Urinary bladder (tissue), 4 donors: ENCODE measurements at places on chromosomes 4 and X. TPM values are rescaled to one million over a fixed set of nuclear protein-coding genes. Genes with fewer than 3 reads are reported as not detected.

DNA sequence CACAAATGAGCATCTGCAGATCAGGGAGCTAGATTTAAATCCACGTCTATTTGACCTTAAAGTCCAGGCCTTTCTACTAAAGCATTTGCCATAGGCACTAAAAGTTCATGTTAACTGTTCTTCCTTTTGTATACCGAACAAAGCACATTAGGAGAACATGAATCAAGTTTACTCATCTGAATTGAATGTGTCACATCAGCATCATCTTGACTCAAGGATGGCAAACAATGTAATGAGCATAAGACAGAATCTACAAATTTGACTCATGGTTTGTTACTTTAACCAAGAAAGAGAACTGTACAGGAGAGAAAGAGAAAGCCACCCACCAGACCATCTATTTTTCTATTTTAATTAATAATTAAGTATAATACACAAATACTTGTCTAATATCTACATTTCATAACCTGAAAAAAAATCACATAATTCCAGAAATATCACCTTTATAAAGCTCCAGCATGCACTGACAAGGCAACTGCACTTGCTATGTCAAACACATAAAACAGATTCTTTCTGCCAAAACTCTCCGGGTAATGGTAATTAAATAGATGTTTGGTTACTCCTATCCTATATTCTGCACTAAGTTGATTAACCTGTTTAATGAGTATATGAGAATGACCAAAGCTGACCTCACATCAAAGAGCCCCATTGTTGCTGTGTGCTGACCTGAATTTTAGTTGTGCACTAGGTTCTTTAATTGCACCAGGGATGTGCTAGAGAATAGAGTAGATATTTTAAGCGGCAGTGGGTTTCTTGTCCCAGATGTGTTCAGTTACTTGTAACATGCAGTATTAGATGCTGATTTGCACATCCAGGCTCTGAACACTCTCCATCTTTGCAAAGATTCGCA, 42.5 kb upstream of the LEF1 start:
- no peak for DNase-seq

- DNase-seq = no peak
These were observed 5.5 kb upstream of the NKX1-1 start for GRCh38 chr4:1411436-1412375.

DNA sequence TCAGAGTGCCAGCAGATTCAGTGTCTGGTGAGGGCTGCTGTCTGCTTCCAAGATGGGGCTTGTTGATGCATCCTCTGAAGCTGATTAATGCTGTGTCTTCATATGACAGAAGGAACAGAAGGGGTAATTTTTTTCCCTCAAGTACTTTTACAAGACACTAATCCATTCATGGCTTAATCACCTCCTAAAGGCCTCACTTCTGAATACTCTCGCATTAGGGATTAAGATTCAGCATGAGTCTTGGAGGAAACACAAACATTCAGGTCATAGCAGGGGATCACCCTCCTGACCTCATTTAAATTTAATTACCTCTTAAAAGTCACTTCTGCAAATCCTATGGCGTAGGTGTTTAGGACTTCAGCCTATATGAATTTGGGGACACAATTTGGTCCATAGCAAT, 1145.5 kb upstream of the PCDH10 start:
- DNase-seq = no peak

DNA sequence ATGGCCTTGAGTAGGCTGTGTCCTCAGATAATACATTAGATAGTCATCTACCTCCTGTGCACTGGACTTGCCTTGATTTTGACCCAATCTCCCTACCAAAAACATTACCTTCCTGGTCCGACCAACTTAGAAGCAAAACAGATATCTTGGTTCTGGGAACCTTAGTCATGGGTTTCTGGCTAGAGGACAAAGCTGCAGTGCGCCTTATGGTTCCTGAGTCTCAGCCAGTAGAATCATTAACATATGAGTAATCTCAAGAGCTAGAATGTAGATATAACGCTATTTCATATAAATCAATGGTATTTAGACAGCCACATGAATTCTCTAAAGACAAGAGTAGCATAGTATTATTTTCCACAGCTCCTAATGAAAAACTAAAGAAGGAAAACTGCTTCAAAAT, 83.1 kb downstream of the GRIA3 start:
- no peak for DNase-seq

DNA sequence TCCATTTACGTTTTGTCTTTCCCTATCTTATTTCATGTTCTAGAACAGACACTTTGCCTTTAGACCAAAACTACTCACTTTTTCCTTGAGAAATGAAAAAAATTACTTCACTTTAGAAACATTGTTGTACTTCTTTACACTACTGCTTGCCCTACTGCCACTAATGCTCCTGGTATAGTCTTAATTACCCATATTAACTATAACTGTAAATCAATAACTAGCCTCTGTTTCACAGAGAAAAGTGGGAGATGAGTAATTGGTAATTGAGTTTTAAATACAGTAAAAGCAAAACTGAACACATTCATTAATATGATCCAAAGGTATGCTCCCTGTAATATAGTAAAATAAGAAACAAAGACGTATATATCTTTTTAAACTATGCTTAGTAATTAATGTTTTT, 111.1 kb upstream of the JADE1 start:
- no peak for DNase-seq

DNA sequence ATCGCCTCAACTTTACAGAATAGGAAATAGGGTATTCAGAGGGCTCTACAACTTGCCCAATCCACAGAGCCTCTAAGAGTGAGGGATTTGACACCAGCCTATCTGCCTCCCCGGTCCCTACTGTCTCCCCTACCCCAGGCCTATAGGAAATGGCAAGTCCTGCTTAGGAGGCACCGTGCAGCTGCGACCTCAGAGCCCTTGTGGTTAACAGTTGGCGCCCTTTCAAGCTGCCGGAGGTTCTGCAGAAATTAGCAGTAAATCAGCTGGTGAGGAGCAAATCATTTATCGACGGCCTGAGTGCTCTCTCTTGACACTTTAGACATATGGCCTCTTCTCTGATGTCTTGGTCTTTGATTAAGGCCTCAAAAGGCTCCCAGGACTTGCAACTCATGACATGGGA, 96.9 kb downstream of the CLNK start:
- no peak for DNase-seq

GRCh38 chrX:113770071-113770470, 813.8 kb upstream of the HTR2C start:
- no peak for DNase-seq

GRCh38 chr4:144562019-144562705, 83.8 kb upstream of the HHIP start:
- peak; percentile 15 for DNase-seq

GRCh38 chr4:21964762-21965319, 16.3 kb upstream of the KCNIP4 start:
- DNase-seq = no peak

GRCh38 chr4:4480205-4480604, 61.6 kb downstream of the STX18 start:
- DNase-seq = no peak

DNA sequence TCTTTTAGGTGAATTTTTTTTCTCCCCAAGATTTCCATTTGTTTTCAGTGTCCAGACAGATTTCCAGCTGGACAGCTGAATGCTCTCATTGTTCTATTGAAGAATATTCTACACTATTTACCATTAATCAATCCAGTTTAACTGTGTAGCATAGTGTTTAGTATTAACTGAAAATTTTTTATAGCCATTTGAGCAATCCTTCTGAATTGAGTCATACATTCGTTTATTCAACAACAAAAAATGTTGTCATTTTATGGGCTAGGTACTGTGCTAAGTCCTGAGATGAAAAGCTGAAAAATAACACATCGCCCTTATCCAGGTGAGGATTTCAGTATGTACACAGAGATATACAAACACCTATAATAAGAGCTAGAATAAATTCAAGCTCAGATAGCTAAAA, 223.3 kb downstream of the COL25A1 start:
- no peak for DNase-seq

GRCh38 chr4:147014946-147015345, 69.3 kb upstream of the TTC29 start:
- no peak for DNase-seq

DNA sequence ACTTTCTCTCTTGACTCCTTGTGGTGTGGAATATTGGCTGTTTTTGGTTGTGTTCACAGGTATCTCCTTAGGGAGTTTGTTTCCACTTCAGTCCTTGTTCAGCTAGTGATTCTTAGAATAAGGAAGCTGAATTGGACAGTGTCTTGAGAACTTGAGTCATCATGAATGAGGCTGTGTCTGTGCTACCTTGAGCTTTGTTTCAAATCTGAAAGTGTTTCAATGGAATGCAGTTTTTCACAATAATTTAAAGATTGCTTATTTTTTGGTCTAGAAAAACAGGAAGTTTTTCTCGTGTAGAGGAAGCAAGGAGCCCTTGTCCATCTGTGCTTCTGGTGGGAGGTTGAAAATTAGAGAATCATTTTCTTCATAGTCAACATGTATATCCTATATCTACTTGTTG, 76.5 kb downstream of the ZNF518B start:
- DNase-seq = no peak

- DNase-seq = no peak
These were observed 49.7 kb downstream of the NELFA start for GRCh38 chr4:1959104-1959384.

DNA sequence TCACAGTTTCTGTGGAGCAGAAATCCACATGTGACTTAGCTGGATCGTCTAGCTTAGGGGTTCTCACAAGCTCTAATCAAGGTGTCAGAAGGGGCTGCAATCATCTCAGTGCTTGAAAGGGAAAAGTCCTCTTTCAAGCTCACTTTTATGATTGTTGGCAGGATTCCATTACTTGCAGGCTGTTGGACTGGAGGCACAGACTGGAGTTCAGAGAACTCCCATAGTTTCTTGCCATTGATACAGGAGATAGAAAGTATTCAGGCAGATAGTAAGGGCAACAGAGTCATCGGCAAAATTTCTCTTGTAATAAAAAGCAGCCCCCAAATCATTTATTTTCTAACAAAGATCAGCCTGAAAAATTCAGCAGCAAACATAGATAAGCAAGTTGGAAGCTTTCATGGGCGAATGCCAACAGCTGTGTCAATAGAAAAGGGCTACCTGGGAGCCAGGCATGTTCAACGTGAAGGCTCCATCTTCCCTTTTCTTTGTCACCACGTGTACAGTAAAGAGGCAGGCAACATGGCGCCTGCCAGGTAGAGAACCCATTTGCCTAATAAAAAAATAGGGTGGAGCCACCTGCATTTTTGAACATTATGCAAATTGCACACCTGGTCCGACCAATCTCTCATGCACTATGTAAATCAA, 64.4 kb downstream of the CXCL13 start:
- no peak for DNase-seq

RAB33A gene
- 2.4 TPM for polyA plus RNA-seq

SPCS3 gene
- polyA plus RNA-seq = 47.3 TPM

PPP1R2C gene
- polyA plus RNA-seq = not detected

KDR gene
- 13.4 TPM for polyA plus RNA-seq
